ENCODE measurements at places on chromosomes 7 and 10.

- no peak for DNase-seq
These were observed 147.1 kb downstream of the LYZL1 start for GRCh38 chr10:29435809-29436501.

DNA sequence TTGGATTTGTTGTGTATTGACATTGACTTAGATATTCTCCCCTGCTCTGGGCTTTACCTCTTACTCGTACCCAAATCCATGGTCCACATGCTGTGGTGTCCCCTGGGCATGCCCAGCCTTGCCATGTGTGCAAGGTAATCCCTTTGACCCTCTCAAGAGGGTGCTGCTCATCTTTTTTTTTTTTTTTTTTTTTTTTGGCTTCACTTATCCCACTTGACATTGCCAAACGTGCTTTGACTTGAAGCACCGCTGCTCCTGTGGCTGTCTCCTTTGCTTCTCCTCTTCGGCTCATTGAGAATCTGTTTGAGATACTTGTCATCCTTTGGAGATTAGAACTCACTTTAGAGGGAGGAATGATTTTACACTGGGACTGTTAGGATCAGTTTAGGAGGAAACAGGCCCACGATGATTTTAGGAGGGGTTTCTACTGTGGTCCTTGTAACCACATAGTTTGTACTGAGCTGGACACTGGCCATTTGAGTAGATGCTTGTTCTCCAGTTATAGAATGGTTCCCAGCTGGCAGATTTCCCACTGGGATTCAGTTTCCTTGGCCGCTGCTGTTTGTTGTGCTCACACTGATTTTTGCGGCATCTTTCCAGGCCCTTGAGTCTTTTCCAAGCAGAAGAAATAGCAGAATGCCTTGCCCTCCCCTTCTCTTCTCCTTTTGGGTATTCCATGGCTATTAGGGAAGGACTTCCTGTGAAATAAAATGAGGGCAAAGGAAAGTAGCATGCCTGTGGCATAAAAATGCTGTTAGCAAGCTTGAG is 184.8 kb downstream of the AUTS2 start:
- no peak for DNase-seq

- no peak for DNase-seq
These were observed at the start of gene NACAD for GRCh38 chr7:45088821-45089340. TSS of gene NACAD (minus strand) at chr7:45088969. CDS start at chr7:45088894, 75 bp downstream.

DNA sequence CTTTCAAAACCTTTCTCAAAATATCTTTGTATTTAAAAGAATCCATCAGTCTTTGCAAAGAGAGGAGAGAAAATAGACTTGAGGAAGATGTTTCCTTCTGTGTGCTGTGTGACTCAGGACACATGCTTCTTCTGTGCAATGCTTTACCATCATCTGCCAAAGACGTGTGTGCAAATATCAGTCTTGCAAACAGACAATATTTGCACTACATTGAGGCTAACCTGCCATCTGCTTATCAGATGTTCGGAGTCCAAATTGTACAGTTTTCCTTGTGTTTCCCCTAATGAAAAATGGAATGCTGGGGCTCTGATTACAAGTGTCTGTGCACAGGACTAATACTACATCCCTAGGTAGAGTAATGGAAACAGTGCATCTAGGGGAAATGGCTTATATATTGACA is 353.1 kb upstream of the LRRTM3 start:
- DNase-seq: no peak

GRCh38 chr7:76514926-76515771 is 4.8 kb downstream of the UPK3B start:
- DNase-seq: no peak

- no peak for DNase-seq
These were observed 141.9 kb upstream of the MKI67 start for GRCh38 chr10:128268015-128268722.

- DNase-seq: no peak
These were observed 157.3 kb upstream of the PPP2R2D start for GRCh38 chr10:131743190-131744151.

DNA sequence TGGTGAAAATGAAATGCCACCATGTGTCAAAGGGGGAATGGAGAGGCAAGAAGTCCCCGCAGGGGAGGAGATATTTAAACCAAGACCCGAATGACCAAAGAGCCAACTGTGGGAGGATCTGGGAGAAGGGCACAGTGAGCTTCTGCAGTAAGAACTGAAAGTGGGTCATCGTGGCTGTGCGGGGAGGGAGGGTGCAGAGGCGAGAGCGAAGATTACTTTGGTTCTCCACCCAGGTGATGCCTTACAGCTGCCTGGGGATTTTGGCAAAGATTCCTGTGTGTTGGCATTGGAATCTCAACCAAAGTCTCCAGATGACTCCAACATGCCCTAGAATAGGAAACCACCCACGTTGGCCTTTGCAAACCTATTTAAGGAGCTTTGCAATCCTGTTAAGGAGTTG is 44.2 kb upstream of the ADAM12 start:
- no peak for DNase-seq

DNA sequence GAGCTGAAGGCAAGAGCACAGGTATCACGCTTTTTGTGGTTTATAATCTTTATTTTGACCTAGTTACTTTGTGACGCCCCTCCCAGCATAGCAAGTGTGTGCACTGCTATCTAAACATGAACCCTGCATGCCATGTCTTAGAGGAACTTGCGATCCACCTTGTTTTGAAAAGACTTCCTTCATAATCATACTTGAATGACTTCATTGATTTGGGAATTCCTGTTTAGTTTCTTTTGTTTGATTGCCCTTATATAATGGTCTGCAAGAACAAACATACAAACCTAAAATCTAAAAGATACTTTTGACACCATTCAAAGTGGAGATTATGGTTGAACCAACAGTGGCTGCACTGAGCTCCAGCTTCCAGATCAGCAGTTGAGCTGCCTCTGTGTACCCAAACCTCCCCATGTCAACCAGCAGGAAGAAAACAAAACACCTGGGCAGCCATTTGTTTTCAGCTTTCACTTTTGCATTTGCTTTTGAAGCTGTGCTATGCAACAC is 132.6 kb downstream of the CELF2 start:
- no peak for DNase-seq

Measured in esophagus squamous epithelium (tissue), 5 donors.